ENCODE measurements at places on chromosomes 6 and 20.

GRCh38 chr20:48278961-48279481, 493.7 kb upstream of the SULF2 start:
- DNase-seq = no peak

DNA sequence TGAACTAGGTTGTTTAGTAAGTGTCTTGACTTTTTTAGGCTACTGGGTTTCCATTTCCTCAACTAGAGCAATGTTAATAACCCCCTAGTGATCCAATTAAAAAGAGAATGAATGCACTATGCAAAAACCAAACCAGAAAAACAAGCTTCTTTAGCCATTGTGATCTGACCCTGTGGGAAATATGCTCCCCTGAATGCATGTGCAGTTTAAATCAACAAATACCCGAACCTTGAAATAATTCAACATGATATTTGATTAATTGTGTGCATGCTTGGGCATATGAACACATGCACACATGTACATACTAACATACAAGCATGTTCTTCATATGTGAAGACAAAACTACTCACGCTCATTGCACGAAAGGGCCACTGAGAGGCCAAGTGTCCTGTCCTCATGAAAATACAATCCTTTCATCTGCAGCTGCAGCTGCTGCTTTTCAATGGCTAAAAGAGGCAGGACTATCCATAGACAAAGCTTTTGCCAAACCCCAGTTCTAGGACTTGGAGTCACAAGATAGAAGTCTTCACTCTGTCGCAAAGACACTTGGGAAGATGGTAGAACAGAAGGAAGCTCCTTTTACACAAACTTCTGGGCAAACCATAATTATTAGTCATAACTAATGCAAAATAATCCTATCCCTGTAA, 207.1 kb upstream of the POU3F2 start:
- DNase-seq = no peak

DNA sequence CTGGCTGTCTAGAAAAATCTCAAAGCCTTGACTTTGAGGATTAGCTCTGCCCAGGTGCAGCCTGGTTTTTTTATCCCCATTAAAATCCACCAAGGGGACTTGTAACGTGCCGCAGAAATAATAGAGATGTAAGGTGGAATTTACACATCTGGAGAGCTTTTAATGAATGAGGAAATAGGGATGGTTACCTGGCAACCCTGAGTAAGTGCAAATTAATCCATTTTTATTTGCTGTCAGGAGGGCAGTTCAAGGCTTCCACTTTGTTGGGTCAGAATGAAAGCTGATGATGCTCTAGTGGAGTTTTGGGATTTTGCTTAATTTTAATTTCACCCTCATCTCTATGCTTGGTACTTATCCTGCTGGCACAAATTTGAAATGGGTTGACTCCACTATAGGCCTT, 163.4 kb upstream of the CEP162 start:
- no peak for DNase-seq

GRCh38 chr6:7846966-7847818, 63.4 kb downstream of the TXNDC5 start:
- peak; percentile 45 for DNase-seq

- DNase-seq = no peak
Measured at GRCh38 chr20:1661542-1662299, 4.1 kb upstream of the SIRPG start.

- DNase-seq = no peak
Measured at GRCh38 chr6:161238500-161238899, 35.4 kb downstream of the AGPAT4 start.

DNA sequence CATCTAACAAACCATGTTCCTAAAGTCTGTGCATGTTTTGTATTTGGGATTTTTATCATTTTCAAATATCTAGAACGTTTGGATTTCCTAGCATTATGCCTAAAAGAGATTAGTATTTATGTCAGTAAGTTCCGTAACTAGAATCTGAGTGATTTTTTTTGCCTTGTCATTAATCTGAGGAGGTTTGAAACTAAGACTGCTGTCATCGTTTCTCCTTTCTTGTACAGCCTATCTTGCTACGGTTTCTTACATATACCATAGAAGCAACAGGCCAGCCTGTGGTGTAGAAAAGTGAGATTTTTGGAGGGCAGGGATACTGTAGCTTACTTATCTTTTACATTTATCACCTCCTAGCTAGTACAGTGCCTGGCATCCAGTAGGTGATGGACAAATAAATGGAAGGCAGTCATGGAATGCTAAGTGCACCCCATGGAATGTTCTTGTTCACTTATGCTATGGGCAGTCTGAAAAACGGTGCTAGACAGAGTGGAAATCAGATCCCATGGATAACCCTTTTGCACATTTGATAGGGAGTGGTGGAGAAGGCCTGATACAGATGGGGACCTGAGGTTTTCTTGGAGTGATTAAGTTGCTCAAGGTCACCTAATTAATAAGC, 93.9 kb downstream of the ARID1B start:
- no peak for DNase-seq

DNA sequence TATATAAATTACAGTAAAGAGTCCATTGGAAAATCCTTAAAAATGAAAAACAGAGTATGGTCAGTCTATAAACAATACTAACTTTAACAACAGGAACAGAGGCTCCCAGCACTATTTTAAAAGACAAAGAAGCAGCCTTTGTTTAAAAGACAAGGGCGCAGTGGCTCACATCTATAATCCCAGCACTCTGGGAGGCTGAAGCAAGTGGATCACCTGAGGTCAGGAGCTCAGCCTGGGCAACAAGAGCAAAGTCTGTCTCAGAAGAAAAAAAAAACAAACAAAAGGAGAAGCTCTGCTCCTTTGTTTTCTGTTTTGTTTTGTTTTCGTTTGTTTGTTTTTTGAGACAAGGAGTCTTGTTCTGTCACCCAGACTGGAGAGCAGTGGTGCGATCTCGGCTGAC, 89.4 kb downstream of the DTNBP1 start:
- no peak for DNase-seq

DNA sequence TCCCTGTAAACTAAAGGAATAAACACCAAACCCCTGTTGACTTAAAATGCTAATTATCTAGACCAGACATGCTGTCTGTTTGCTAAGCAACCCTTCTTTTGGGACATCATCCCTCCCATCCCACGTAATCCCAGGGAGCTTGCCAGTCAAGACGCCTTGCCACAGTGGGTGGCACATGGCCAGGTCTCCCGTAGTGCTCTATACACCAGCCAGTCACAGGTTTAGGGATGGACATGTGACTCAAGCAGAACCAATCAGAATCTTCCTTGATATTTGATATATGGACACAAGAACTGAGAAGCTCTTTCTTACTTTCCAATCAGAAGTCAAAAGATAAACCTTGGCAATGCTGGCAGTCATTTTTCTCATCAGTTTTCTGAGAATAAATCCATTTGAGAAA, 60.0 kb downstream of the CNKSR3 start:
- DNase-seq = no peak

DNA sequence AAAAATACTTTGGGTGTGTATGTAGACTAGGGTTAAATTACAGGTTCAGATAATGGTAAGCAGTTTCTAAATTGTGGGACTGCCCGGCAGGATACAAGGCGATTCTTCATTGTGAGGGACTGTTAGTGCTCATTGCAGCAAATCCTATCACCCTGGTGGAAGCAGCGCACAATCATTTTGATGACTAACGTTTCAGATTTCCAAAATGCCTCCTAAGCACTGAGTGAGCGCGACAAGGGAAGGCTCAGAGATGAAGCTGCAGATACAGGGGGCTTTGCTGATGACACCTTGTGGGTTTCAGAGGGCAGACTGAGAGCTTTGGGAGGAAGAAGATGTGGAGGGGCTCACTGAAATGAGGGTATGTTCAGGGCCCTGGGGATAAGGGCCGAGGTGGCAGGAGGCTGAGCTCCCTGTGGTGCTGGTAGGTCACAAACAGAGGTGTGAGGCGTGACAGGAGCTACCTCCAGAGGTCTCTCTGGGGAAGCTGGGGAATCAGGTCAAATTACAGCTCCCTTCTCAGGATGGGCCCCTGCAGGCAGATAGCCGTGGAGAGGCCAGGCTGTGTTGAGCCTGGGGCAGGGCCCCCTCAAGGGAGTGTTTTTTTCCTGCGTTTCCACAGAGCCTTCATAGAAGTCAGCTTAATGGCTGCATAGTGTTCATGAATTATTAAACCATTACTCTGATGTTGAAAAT, 84.5 kb upstream of the FYN start:
- DNase-seq = peak; percentile 34

DNA sequence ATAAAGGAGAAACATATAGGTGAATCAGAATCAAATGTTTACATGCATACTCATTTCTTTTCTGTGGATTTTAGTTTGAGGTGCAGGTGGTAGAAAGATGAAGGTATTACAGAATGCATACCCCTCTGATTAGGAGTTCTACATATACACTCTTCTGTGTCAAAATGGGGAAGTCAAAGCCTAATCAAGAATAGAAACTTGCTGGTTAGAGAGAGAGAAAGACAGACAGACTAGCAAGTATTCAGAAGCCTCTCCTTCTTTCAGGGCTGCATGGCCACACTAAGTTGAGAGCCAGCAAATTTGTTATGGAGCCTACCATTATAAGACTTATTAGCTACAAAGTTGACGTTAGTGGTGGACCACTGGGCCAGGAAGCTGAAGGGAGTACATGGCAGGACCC, 358.3 kb upstream of the EYS start:
- DNase-seq = no peak

DNA sequence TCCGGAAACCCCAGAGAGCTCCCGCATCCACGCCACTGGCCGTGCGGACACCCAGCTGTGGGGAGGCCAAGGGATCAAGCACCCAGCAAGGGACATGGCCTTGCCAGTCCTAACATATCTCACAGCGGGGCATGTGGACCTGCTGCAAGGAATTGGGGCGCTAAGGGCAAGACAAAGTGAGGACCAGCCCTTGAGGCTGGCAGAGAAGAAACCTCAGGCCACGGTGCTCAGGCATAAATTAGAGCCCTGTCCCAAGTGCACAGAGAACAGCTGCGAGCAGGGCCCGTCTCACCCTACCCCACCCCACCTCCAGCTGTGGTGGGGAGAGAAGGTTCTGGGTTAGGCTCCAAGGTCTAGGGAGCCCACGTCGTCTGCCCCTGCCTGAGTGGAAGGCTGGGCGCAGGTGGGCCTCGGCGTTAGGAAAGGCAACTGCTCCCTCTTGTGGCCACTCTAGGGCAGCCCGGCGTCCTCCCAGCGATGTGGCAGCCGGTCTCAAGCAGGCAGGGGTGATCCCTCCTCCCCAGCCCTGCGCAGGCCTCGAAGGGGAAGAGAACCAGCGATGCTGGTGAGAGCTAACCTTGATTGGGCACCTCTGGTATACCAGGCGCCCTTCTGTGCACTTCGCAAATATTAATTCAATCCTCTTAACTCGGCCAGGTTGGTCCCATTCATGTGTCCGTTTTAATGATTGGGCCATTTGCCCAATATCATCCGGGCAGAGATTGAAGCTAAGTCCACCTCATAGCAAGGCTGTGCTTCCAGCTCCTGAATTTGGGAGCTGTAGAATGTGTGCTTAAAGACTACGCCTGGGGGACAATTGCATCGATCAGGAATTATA, 235.8 kb downstream of the NFATC2 start:
- peak; percentile 70 for DNase-seq

DNA sequence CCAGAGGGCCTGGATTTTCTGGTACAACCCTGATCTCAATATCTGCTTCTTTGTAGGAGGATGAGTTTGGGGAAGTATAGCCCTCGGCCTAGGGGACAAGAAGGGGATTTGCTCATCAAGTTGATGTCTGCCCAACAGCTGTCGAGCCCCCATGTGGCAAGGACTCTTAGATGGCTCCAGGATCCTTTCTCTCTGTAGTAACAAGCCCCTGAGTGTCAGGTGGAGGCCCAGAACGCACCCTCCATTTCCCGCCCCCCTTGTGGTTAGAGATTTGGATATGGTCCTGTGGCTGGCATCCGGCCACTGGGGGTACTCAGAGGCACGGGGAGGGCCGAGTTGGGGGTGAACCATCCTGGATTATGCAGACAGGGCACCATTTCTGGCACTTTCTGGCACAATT, 50.1 kb downstream of the CTCFL start:
- no peak for DNase-seq

GRCh38 chr6:8238773-8239683, 136.7 kb upstream of the EEF1E1 start:
- DNase-seq = no peak

GRCh38 chr6:11430036-11430435, 107.5 kb upstream of the TMEM170B start:
- DNase-seq = peak; percentile 69

GRCh38 chr6:119791736-119792135, 442.2 kb upstream of the MAN1A1 start:
- DNase-seq = peak; percentile 2

GRCh38 chr6:139641376-139641775, 266.9 kb upstream of the CITED2 start:
- peak; percentile 43 for DNase-seq

DNA sequence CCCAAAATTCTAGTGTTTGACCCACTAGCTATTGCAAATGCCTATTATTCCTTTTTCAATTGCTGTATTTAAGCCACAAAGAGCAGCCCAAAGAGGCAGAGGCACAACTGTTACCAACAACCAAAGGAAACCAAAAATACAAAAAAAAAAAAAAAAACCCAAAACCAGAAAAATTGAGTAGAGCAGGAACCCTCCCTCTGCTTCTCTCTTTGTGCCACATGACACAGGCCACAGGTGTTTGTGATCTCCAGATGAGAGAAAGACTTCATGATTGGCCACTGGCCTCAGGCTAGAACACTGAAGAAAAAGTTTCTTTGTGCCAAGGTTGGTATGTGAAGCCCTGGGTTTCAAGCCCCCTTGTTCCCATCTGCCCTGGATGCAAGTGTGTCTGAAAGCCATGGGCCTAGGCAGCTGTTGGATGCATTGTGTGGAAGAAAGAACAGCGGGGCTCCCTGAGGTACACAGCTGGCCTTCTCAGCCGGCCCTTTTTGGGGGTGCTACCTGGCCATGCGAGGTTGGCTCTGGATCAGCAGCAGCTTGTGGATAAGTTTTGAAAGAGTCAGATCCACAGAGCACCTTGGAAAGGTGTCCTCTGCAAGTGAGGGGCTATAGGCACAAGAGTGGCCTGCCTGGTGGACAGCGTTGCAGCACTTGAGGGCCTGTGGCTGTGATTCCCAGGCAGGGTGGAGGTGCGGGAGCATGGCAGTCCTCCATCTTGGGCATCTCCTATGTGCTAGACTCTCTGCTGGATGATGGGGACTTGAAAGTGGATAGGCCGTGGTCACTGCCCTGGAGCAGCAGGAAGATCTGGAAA, 204.5 kb downstream of the ZDHHC14 start:
- no peak for DNase-seq

- no peak for DNase-seq
Measured at GRCh38 chr6:14450133-14450504, 332.5 kb downstream of the CD83 start.

- no peak for DNase-seq
Measured at GRCh38 chr6:1613688-1614447, 4.2 kb downstream of the FOXC1 start.

DNA sequence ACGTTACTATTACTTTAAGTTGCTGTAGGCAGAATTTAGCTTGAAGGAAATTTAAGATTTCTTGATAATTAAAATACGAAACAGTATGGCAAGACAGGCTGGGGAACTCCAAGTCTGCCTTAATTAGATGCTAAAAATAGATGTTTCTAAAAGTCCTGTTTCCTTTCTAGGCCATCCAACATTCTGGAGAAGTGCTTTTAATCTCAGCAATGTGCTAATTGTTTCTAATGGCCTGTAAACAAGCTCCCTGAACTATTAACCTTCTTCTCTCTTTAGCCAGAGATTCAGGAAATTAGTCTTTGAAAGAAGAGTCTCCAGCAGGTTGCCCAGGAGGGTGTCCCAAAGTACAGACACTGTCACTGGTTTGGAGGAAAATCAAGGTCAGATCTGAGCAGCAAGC, 677.3 kb upstream of the AGPAT4 start:
- DNase-seq = no peak
